Suppressor macrophage treated with lipopolysaccharide for 1 hour (primary cell): ENCODE measurements at places on chromosomes 5 and 9.

GRCh38 chr9:126223798-126224531 lies 102.7 kb upstream of the MVB12B start:
- DNase-seq, result no peak

- no peak for DNase-seq
These were observed 88.1 kb upstream of the SSBP2 start for GRCh38 chr5:81839034-81839433.

DNA sequence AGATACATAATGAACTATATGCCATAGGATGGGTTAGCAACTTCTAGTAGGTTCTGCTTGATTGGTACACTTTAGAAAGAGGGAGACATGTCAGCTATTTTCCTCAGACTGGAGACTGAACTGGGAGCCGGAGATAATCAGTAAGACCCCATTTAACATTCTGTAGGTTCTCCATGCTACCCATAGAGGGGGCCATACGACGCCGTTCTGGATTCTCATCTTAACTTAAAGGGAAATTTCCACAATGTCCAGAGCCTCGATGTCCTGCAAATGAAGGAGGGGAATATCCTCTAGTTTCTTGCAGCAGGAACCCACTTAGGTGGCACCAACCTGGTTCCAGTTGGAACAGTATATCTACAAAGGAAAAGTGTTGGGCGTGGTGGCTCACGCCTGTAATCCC lies 22.3 kb upstream of the NPM1 start:
- peak; percentile 37 for DNase-seq

GRCh38 chr5:73374520-73375190 lies 73.9 kb downstream of the FOXD1 start:
- DNase-seq, result no peak

- DNase-seq, result no peak
These were observed 245.8 kb downstream of the TLE4 start for GRCh38 chr9:79817438-79818004.
